ENCODE measurements at places on chromosomes 11 and 22. TPM values are rescaled to one million over a fixed set of nuclear protein-coding genes. Genes with fewer than 3 reads are reported as not detected.

CASP5 gene
- total RNA-seq: 1.4 TPM

- H3K4me3 ChIP-seq: no peak overlapping the region
- no peaks in the 10 kb centered on the region for H3K27me3 ChIP-seq
- no peaks in the 10 kb centered on the region for H3K36me3 ChIP-seq
- no peak overlapping the region for H3K27ac ChIP-seq
- no peak for DNase-seq
These were observed 12.7 kb downstream of the DUSP8 start for GRCh38 chr11:1559111-1559951.

- H3K27ac ChIP-seq: no peak within 1 kb of the TSS
- H3K36me3 ChIP-seq: no peaks in the 10 kb centered on the region
- DNase-seq: no peak
- peaks cover 1% of the 10 kb centered on the region for H3K27me3 ChIP-seq
- no peak within 1 kb of the TSS for H3K4me3 ChIP-seq
These were observed at the start of gene CALCB for GRCh38 chr11:15073361-15074205. Gene CALCB, plus strand, starts transcription at chr11:15073593. Its CDS starts 1,126 bp downstream, at chr11:15074719.

- no peaks in the 10 kb centered on the region for H3K4me1 ChIP-seq
- no peak overlapping the region for H3K27ac ChIP-seq
- DNase-seq: no peak
These were observed 160.5 kb upstream of the TTC12 start for GRCh38 chr11:113153847-113154246.

DNA sequence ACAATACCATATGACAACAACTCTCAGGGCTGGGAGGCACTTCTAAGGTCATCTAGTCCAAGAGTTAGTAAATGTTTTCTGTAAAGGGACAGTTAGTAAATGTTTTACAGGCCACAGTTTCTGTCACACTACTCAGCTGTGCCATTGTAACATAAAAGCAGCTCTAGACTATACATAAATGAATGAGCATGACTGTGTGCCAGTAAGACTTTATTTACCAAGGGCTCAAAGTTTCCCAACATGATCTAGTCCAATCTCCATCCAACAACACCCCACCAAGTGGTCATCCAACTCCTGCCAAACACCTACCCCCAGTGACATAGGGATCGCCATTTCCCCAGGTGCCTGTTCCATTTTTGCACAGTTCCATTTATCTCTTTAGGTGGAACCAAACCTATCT, 12.1 kb downstream of the SERGEF start:
- H3K36me3 ChIP-seq: no peaks in the 10 kb centered on the region
- H3K27me3 ChIP-seq: no peaks in the 10 kb centered on the region
- H3K27ac ChIP-seq: no peak overlapping the region
- no peak overlapping the region for H3K4me3 ChIP-seq
- no peaks in the 10 kb centered on the region for H3K4me1 ChIP-seq
